ENCODE measurements at places on chromosomes 6 and 20.
A peak's percentile ranks its signal among the peaks of the same experiment; 100 is the strongest.

GRCh38 chr6:6826095-6826901 is 237.8 kb downstream of the LY86 start:
- DNase-seq: no peak

DNA sequence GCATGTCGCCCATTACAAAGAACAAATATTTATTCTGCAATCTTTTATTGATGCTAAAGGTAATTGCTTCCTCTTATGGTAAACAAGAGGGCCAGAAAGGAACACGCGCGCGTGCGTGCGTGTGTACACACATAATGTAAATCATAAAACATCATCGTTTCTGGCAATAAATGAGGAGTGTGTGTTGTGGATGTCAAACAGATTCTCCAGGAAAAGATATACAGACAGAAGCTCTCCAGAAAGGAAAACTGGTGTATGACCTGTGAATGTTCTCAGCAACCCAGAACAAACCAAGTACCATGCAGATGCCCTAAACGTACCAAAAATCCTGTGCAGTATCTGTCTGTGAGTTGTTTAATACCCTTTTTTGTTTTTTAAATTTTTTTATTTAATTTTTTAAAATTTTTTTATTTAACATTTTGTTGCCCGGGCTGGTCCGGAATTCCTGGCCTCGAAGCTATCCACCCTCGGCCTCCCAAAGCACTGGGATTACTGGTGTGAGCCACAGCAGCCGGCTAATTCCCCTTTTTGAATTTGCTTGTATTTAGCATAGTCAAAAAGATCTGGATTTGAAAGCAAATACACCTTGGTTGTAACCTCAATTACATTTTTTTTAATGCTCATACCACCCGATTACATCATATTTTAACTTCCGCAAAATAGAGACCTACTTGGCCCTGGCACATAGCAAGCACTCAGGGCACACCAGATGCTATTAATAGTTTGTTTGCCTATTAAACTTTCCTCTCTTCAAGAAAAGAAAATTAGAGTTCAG is 909 bp upstream of the NUDT3 start:
- no peak for DNase-seq

DNA sequence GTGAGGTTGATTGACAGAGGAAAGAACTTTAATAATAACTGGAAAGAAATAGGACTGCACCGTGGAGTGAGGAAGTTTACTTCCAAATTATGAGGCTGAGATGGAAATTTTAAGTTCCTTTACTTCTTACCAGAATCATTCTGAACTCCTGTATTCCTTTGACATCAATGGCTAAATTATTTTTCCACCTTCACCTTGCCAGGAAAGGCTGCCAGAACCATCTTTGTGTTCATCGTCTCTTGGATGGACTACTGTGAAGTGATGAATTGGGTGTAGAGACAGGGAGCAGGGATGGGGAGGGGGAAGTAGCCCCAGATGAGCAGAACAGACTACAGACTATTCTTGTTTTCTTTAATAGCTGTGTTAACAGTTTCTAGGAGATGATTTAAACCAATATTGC is 102.1 kb upstream of the CEP162 start:
- no peak for DNase-seq

- DNase-seq: no peak
These were observed 110.1 kb downstream of the SNX5 start for GRCh38 chr20:17858450-17859001.

GRCh38 chr6:158905277-158905676 is 86.1 kb upstream of the EZR start:
- DNase-seq: no peak

DNA sequence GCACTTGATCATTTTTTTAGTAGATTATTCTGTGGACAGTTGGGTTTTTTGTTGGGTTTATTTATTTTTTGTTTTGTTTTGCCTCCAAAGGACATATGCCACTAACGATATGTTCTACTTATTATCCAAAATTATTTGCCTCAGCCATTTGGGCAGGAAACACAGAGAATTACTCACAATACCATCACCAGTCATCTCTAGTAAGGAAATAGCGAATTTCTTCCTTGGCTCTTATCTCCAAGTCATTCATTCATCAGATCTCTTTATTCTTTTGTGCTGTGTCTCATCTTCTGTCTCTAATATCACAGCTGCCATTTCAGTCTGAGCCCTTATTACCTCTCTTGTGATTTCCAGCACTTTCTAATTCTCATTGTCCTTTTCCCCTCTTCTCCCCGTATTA is 130.4 kb upstream of the SMLR1 start:
- no peak for DNase-seq

DNA sequence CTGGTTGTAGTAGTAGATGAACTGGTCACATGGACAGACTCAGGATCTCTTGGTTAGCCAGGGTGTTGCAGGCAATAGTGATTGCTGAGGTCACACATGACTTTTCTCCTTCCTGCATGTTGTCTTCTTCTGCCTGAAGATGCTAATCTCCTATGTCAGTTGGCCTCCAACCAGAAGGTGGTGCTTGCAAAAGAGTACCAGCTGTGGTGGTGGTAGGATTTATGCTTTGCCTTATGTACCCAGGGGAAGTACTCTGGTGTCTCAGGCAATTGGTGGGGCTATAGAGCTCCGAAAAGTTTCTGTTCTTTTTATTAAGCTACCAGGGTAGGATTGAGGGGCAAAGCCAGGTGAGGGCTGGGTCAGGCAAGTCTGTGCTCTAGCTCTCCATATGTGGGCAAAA is 98.5 kb downstream of the CARMIL1 start:
- DNase-seq: no peak

GRCh38 chr6:33081098-33081824 is 5.5 kb downstream of the HLA-DPB1 start:
- DNase-seq: no peak

DNA sequence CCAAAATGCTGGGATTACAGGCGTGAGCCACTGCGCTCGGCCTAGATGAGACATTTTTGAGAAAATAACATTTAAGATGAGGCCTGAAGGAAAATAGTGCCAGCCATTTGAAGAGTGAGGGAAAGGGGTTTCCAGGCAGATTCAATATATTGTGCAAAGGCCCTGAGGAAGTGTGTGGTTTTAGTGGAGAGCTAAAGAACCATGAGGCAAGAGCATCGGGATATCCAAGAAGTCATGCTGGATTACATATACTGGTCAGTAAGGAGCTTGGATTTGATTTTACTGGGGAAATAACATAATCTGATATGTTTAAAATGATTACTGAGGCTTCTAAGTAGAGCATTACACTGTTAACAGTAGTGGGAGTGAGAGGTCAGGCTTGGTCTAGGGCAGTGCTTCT is 47.0 kb downstream of the CARMIL1 start:
- DNase-seq: no peak

DNA sequence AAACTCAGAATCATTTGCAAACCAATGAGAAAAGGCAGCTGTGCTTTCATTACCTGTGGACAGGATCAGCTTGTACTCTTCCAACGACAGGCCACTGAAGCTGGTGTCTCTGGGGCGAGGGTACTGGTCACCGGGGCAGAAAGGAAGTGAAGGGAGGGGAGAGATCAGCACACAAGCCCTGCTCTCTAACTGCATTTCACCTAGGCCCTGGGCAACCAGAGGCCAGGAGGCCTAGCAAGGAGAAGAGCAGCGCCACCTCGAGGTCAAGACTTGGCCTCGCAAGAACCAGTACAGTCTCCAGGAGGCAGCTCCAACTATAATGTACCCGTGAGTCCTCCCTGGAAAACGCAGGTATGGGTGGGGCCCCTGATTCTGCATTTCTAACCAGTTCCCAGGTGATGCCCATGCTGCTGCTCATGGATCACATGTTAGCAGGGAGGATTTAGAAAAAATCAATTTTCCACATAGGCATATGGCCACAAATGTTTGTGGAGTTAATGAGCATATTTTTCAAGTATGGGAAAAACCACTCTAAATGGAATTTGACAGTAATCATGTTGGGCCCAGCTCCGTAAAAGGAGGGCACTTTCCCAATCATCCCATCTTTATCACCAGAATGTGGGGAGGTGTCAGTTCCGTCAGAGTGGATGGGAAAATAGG is 11.0 kb downstream of the UQCC2 start:
- DNase-seq: peak; percentile 74

DNA sequence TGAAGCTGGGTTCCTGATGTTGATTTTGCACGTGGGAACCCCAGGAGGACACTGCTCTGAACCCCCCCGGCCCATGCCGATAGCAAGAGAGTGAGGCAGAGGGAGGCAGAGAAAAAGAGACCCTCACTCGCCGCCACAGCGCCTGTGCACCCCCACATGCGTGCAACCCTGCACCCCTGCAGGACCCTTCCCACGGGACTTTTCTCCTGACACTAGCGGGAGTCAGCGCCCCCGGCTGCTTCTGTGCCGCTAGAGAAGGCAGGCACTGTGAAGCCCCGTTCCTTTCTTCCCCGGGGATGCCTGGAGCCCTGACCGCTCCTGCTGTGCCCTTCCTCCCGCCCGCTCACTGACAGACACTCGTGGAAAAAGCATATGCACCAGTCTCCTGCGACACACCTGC is 67.4 kb downstream of the GMPR start:
- no peak for DNase-seq

GRCh38 chr6:26270903-26271667 is 93.9 kb upstream of the BTN3A2 start:
- peak; percentile 93 for DNase-seq

DNA sequence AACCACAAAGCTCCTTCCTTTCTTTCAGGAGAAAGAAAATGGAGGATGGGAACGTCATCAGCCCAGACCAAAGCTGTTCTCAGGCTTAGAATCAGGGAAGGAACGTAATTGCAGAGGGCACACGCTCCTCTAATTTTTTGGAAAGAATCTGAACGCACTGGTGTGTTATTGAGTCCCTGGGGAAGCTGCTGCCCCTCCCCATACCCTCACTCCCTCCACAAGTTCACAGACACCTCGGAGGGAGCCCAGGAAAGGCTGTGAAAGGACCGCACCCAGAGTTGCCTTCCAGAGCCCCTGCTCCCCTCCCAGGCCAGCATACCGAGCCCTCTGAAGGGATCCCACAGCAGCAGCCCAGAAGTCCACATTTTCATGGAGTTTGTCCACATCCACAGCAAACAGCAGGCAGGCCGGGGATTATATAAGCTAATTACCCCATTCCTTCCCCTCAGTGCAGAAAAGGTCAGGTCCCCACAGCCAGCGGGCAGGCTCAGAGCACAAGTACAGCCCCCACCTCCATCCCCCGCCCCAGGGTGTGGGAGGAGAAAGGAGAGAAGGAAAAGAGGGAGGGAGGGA is 53.7 kb downstream of the ANKRD60 start:
- no peak for DNase-seq

DNA sequence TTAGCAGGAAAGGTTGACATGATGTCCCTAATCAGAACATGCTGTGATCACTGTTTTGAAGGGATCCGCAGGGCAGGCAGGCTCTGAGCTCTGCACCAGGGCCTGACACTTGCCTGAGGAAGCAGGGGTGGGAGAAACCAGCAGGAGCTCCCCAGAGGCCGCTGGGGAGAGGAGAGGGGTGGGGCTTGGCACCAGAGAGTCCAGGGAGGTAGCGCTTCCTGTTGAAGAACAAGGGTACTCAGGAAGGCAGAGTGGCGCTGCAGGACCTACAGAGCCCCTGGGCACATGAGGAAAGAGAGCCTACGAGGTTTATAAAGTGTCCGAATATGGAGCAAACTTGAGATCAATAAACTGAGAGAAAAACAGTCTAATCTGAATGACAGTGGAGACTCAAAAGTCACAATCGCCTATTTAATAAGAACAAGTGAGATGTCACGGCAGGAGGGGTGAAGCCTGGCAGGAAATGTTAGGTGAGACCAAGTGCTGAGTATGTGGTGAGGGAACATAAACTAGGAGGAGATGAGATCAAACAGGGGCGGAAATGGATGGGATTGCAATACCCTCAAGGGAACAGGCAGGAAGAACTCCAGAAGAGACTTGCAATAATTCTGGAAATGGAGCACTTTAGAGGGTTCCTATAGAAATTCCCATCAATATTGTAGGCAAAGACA is 5.8 kb upstream of the TBXT start:
- DNase-seq: no peak

GRCh38 chr6:105485456-105485855 is 82.6 kb upstream of the PREP start:
- DNase-seq: no peak

DNA sequence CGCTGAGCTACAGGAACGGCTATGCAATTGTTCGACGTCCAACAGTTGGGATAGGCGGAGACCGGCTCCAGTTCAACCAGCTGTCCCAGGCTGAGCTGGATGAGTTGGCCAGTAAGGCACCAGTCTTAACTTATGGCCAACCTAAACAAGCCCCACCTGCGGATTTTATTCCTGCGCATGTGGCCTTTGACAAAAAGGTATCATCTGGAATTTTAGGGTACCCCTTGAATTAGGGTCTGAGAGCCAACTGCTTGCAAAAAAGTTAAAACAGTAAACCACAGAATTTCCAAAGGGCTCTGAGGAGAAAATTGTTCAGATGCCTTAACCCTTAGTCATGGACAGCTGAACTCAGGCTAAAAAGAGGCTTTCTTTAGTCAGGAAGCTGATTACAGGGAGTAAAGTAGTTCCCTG is 3.8 kb downstream of the EFHC1 start:
- no peak for DNase-seq

- DNase-seq: no peak
These were observed 171.3 kb downstream of the FAXC start for GRCh38 chr6:99178168-99178567.

DNA sequence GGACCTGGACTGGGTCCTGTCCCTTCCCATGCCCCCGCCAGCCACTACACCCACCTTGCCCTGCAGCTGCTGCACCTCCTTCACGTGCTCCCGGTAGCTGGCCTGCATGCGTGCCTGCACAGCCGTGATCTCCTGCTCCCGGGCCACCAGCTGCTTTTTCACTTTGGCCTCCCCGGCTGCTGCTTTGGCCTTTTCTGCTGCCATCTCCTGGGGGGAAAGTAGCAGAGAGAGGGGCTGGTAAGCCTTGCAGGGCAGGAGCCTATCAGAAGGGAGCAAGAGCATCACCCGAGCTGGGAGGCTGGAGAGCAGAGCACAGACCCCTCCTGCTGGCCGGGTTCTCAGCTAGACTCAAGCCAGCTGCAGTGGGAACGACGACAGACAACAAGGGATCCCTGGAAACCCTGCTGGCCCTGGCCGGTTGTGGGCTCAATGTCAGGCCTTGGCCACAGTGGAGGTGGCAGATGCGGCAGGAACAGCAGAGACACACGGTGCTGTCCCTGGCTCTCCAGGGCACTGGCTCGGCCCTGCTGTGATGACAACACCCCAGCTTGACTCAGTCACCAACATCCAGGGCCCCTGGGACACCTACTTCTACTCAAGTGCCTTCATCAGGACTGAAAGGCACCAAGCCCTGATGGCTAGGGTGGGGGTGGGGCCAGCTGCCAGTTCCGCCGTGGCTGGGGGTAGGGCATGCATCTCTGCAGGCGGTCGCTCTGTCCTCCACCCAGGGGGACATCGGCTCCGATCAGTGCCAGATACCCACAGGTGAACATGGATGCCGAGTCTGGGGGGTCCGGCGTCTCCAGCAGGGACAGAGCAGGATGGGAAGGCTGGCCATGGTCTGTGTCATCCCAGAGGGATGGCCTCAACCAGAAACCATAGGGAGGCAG is 45.3 kb downstream of the RRBP1 start:
- no peak for DNase-seq

DNA sequence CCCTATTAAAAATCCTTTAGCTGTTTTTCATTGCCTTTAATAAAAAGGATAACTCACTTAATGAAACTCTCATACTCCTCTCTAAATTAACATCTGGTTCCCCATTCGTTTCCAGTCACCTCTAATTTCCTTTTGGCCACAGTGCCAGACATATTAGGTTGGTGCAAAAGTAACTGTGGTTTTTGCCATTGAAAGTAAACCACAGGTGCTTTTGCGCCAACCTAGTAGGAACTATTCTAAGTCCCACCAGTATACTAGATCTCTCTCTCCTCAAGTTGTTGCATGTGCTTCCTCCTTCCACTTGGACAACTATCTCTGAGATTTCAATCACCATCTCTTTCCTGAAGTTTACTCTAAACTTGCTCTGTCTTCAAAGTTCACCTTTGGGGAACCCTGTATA is 961.1 kb downstream of the TBC1D32 start:
- DNase-seq: no peak

- DNase-seq: no peak
These were observed 58.7 kb downstream of the SNX5 start for GRCh38 chr20:17909869-17910321.
